T-helper 2 cell (primary cell): ENCODE measurements at places on chromosomes 6 and 20.
A peak's percentile ranks its signal among the peaks of the same experiment; 100 is the strongest.

GRCh38 chr6:164882236-164882635, 427.2 kb downstream of the C6orf118 start:
- DNase-seq: no peak

GRCh38 chr20:45946149-45946970, 11.9 kb downstream of the PCIF1 start:
- DNase-seq: peak; percentile 71

DNA sequence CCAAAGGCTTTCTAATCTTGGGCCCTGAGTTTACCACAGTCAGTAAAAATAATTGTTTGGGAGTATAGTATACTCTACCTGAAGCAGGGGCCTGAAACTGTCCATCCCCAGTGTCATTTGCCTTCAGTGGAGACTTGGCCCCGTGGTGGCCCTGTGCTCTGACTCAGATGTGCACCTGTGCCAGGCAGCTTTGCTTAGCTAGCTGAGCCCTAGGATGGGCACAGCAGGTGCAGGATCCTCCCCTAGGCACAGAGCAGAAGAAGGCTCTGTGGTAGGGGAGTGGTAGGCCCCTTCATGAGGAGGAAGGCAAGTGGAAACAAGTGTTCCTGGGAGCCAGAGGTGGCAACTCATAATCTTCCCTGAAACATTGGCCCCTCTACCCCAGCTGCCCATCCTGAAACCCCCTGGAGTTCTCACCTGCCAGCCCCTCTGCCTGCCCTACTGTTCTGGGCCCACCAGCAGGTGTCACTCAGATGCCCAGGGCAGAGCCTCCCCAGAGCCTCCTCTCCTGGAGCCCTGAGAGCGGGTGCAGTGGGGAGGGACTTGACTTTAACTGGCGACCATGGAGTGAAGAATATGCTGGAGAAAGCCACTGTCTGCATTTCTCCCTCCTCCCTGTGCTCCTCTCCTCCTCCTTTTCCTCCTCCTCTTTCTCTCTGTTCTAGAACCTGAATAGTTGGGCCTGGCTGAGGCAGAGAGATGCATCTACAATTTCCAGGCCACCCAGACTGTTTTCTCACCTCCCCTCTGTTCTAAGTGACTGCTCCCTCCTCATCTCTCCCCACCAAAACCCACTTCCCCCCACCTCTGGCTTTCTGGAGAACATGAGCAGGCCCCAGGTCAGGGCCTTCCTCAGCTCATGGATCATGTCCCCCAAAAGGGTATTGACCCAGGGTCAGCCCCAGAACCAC, 2.9 kb downstream of the CPNE5 start:
- no peak for DNase-seq

DNA sequence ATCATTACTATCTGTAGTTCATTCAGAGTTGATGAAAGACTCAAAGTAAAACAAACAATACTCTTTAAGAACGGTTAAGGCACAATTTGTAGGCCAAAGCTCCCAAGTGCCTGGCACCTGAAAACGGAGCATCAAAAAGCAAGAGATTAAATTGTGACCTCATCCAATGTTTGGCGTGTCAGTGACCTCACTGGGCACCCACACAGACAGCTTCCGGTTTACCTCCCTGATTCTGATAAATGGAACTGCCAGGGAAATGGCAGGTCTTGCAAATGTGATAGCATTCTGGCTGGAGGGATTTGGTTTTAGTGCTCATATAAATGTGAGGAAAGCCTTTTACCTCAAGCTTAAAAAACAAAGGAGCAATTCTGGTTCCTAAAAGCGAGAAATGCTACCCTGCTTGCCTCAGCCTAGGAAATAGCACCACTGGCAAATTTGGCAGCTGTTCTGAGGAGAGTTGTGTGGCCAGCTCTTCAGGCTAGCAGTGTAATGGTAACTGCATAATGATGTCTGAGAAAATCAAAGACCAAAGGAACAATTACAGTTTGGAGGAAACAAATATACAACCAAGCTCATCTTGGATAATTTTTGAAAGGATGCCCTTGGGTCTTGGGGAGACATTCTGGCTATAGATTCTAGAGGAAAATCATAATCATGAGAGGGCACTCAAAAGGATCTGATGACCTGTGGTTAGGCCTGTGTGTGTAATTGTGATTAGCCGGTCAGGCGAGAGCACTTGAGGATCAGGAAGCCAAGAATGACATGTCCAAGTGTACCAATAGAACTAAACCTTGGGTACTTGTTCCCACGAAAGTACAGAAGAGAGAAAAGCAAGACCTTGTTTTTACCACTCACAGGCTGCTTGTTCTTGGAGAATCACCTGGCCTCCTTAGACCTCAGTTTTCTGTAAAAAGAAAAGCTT, 174.3 kb downstream of the TFAP2B start:
- no peak for DNase-seq

- DNase-seq: no peak
Measured at GRCh38 chr6:90835596-90836212, 248.8 kb upstream of the MAP3K7 start.

DNA sequence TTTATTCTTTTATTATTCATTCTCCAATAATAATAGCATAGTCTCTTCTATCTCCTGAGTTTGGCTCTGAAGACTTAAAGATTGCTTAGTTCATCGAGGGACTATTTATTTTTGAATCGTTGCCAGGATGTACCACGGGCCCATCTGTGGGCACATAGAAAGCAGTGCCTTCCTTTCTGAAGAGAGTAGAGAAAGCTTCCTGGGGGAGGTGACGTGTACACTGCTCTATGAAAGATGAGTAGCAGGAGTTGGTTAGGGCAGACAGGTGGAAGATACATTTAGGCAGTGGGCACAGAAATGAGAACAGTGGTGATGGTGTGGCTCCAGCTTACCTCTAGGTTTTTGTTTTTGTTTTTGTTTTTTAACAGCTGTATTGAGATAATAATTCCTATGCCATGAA, 98.4 kb downstream of the CDKAL1 start:
- DNase-seq: no peak

GRCh38 chr6:41455818-41456217, 90.4 kb upstream of the FOXP4 start:
- DNase-seq: no peak

GRCh38 chr6:170271771-170272314, 19.0 kb downstream of the DLL1 start:
- peak; percentile 30 for DNase-seq

GRCh38 chr6:32519910-32520258, 10.2 kb downstream of the HLA-DRB5 start:
- DNase-seq: no peak

- DNase-seq: no peak
Measured at GRCh38 chr6:152341596-152341995, 295.6 kb downstream of the SYNE1 start.

- DNase-seq: no peak
Measured at GRCh38 chr6:43144879-43145278, 26.2 kb upstream of the SRF start.

DNA sequence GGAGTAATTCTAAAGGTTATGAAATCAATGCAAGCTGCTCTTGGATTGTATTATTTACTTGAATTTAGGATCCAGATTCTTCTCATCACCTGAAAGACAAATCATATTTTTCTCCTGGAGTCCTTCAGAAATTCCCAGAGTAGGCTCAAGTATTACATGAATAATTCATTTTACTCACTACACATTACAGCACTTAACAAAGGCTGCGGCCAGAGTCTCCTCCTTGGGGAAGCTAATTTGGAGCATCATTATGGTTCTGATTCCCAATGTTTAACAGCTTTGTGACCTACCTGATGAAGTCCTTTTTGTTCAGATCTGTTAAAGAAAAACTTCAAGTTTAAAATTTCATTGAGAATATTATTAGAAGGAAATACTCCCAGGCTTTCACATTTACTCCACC, 28.7 kb downstream of the GRIK2 start:
- DNase-seq: no peak

DNA sequence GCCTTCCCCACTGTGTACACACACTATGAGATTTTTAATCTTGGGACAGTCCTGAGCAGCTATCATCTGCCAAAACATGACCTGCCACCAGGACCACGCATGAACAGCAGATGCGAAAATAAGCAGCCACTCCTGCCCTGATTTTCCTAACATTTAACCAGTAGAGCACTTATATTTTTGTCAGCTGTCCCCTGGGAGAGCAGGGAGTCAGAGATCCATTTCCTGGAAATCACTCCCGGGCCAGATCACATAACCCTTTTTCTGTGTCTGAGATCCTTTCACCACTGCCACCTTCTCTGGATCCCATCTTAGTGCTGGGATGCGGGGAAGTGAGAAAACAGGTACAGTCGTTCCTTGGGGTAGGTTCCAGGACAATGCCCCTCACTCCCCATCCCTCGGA, 5.7 kb downstream of the SDCBP2 start:
- no peak for DNase-seq
